Stimulated activated CD4-positive, alpha-beta T cell treated with anti-CD3 and anti-CD28 coated beads, Interleukin-1b, Interleukin-23, amount 100 ng/mL, for 1 hour (primary cell): ENCODE measurements at places on chromosomes 2 and 18.

DNA sequence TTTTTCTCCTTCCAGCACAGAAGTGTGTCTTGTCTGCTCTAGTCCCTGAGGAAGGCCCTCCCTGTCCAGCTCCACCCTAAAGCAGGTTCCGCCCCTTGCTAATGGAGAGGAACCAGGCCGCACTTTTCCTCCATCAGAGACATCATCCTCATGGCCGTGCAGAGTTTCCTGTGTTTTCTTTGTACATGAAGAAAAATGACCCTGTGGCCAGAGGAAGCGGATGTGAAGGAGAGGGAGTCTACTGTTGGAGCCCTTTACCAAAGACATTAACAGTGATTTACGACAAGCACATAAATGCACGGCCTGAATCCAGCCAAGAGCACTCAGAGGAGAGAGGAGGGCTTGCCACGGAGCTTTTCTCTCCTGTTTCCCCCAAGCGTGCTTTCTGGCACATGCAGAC, 109.5 kb downstream of the RNF144A start:
- DNase-seq, result no peak

- DNase-seq, result no peak
These were observed 327.6 kb downstream of the NCKAP5 start for GRCh38 chr2:133240491-133241223.

GRCh38 chr18:57575542-57575941, 11.0 kb downstream of the FECH start:
- no peak for DNase-seq

DNA sequence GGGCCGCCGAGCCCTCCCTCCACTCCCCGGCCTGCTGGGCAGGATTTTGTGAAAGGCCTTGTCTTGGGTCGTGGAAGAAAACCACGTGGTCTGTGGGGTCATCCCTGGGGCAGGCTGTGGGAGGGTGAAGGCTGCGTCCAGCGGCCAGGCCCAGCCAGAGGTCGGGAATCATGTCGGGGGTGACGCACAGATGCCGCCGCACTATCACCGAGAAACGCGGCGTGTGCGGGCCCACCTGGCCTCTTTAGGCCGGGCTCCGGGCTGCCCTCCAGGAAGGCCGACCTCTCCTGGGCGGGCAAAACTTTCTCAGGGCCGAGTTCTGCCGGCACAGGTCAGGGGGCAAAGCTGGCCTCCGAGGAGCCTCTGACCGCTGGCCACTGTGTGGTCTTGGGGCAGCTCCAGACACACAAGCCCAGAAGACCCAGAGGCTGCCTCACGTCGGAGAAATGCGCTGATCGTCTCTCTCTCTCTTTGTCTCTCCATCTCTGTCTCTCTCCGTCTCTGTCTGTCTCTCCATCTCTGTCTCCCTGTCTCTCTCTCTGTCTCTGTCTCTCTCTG, 28.4 kb downstream of the NFATC1 start:
- DNase-seq, result no peak

GRCh38 chr2:16135196-16135912, 195.0 kb downstream of the MYCN start:
- no peak for DNase-seq
